ENCODE measurements at places on chromosomes 12 and 14.

DNA sequence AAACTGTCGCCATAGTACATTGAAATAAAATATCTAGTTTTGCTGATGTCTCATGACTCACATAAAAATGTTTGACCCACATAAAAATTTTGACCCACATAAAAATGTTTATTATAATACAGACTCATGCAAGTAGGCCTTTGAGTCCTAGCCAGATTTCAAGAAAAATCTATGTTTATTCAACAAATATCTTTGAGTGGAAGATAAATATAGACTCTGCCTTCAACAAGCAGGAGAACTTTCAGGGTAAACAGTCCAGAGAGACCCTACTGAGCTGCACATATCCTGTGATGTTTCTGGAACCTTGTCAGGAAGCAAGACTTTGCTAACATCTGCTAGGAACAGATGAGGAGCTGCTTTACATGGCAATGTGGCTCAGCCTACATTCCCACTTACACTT lies 283.1 kb downstream of the MDGA2 start:
- DNase-seq, result no peak

DNA sequence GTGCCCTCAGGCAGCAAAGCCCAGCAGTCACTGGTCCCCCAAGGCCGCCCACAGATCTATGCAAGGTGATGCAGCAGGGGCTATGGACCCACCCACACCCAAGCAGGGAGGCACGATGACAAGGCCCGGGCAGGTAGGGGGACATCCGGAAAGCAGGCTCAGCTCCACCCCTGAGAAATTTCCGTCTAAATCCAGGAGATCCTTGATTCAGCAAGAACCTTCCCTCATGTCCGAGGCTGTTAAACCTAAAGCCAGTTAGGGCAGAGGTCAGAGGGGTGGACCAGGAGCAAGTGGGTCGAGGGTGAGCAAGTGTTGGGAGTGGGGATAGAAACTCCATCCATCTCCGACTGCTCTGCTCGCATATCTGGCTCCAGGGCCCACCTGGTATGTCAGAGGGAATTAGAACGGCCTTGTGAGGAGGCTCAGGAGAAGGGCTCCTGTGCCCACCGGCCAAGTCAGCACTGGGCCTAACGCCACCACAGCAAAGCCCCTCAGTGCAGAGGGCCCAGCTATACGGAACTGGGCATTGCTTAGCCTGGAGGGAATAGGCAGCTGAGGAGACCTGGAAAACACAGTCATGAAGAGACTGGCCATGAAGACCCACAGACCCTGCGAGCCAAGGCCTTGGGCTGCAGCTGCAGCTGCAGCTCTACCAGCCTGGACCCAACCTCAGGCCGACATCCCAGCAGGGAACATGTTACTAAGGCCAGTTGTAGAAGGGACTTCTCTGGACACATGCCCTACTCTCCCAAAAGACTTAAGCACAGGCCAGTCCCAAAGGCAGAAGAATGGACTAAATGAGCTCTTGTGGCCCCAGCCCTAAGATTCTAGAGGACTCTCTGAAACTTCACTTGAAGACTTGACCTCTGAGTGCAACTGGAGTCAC lies 34.3 kb downstream of the DAD1 start:
- no peak for DNase-seq

DNA sequence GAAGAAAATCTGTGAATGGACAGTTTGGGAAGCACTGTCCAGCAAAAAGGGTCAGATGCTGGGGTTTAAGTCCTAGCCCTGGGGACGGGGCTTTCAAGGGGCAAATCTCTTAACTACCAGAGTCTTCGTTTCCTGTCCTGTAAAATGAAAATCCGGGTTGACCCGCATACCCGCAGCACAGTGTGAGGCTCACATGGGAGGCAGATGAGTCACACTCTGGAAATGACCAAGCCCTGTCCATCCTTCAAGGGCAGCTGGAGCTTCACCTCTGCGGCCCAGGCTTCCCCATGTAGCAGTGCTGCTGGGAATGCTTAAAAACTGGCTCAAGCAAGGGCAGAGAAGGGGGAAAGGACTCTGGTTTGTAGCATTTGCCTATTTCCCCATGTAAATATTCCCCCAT lies 19.0 kb downstream of the FAM181A start:
- DNase-seq, result no peak

- DNase-seq, result no peak
Observed at GRCh38 chr12:19588951-19589350, 149.7 kb downstream of the AEBP2 start.

GRCh38 chr14:96847451-96847850 lies 50.3 kb downstream of the VRK1 start:
- no peak for DNase-seq

DNA sequence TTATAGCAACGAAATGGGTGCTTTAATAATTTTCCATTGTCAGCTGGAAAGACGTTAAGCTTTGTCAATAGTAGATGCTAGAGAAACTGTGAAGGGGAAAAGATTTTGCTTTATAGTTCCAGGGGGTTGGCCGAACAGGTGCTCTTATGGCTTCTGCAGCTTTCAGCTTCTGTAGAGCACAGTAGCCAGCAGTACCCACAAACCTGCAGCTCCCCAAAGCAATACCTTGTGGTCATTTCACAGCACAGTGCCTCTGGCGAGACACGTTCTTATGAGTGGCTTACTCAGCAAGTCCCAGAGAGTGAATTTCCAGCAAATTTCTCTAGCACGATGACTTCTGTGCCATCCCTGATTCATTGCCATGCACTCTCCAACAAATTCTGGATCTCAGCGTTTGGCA lies 416.3 kb upstream of the ATP2B1 start:
- no peak for DNase-seq

GRCh38 chr12:28966046-28966780 lies 182.9 kb upstream of the FAR2 start:
- DNase-seq, result no peak

DNA sequence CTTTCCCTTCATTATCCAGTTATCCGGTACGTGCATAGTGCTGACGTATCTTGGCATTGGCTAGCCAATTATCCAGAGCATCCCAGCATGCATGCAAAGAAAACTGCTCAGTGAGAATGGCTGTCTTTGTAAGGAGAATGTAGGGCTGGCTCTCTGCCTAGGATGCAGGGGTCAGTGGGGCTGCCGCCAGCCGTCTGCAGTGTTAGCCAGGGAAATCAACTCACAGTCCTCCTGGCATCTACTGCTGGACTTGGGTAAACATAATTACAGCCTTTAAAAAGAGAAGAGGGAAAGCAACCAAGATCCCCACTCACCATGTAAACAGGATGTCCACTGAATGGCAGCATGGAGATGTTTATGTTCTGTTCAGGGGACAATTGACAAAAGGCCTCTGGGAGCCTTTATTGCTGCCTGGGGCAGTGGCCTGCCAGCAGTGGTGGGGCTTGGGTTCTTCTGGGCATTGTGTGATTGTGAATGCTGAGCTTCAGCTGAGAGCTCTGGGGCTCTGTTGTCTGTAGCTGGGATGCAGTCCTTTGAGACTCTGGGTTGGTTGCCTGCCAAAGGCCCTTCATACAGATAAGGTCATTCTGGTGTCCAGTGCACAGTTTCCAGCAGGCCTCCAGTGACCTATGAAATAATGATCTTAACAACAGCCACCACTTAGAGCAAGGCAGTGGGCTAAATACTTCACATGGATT lies 121.8 kb downstream of the TBC1D30 start:
- peak; percentile 47 for DNase-seq

DNA sequence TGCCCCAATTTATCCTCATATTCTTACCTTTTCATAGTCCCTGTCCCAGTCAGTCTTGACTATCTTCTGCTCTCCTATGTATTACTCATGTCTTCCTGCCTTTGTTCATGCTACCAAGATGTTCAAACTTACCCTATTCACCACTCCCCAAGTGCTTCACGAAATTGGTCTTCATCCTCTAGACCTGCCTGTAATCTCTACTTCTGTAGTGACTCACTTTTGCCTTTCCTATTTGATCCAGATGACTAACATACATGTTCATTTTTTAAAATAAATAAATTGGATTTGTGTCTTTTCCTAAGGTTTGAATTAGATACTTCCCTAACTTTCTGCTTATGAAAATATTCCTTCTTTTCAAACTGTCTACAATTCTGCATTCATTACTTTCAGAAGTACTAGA lies 107.7 kb upstream of the PPM1H start:
- peak; percentile 1 for DNase-seq

DNA sequence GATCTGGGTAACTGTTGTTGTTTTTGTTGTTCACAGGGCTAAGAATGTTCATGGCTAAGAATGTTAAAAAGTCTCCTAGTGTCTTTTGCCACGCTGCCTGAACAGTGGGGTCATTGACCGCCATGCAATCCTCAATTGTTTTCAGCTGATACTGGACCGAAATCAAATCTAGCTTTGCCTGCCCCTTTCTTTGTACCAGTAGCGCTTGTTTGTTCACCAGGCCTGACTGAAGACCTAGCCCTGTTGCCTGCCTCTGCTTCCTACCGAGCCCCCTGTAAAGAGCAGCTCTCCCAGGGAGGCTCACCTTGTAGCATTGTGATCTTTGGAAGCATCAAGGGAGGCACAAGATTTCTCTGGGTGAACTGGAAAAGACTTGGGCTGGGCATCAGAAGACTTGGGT lies 6.7 kb downstream of the PSEN1 start:
- DNase-seq, result no peak

DNA sequence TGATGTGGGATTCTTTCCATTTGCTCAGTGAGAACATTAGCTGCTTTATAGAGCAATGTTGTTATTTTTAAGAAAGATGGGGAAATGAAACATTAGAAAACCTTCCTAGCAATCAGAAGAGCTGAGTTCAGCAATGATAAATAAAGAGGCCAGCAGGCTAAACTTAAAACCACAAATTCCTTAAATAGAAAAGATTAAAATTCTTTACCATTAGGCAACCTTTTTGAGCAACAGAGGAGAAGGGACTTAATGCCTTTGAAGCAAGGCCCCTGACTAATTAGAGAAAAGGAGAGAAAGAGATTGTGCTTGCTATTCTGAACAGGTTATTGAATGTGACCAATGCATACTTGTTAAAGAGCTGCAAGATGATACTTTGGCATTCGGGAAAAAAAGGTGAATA lies 160.8 kb upstream of the LMO3 start:
- no peak for DNase-seq

GRCh38 chr14:71804992-71805391 lies 127.2 kb upstream of the RGS6 start:
- DNase-seq, result no peak

Data from foreskin fibroblast (primary cell).